ENCODE measurements at places on chromosomes 1 and 21.

DNA sequence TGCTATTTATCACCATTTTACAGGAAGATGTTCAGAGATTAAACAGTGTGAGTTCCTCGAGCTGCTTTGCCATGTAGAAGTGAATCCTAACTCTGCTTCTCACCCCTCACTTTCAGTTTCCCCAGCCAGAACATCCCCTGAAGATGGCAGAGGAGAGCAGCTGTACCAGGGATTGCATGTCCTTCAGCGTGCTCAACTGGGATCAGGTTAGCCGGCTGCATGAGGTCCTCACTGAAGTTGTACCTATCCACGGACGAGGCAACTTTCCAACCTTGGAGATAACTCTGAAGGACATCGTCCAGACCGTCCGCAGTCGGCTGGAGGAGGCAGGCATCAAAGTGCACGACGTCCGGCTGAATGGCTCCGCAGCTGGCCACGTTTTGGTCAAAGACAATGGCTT lies 16.9 kb downstream of the TENT5C start:
- DNase-seq = no peak

- DNase-seq = peak; percentile 87
Observed at GRCh38 chr1:56676571-56677035, 31.5 kb downstream of the PRKAA2 start.

GRCh38 chr1:9590201-9590600 lies 1.5 kb downstream of the TMEM201 start:
- no peak for DNase-seq

GRCh38 chr1:209162651-209163050 lies 420.9 kb upstream of the CAMK1G start:
- no peak for DNase-seq

DNA sequence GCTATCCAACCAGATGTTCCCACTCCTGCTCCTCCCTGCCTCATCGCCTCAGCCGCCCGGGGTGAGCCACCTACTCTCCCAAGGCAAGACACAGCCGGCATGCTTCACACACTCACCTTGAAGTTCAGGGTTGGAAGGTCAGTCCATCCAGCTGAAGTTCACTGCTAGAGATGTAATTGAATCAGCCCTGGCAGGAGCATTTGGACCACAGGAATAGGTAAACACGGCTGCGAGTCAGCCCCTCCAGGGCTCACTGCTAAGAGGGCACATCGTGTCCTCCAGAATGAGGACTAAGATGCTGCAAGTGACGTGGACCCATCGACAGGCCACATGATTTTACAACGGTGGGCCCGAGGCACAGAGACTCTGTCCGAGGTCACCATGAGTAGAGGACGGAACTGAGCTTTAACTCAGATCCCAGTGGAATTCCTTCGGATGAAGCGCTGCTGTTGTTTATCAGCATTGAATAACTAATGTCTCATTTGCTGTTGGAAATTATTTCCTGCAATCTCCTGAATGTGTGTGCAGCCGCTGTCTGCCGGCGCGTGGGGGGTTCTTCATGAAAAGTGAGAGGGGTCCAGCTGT lies 41.9 kb downstream of the RSPH1 start:
- DNase-seq = no peak

- DNase-seq = peak; percentile 72
Observed at GRCh38 chr1:222105393-222105737, 363.5 kb upstream of the DUSP10 start.

DNA sequence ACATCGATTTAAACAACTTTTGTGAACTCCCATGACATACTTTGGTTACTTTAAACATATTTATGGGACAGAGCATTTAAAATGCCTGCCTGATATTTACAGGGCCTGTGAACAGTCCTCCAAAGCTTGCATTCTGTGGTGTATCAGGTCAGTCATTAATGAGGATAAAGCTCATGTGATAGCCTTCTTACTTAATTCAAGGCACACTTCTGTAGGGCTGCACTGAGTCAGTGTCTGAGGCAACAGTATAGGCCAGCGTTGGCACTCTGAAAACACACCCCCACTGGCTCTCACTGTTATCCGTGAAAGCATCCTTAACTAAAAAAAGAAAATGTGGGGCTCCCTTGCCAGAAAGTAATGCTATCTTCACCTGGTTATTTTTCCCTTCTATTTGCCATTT lies 200.0 kb downstream of the NFIA start:
- DNase-seq = peak; percentile 74

DNA sequence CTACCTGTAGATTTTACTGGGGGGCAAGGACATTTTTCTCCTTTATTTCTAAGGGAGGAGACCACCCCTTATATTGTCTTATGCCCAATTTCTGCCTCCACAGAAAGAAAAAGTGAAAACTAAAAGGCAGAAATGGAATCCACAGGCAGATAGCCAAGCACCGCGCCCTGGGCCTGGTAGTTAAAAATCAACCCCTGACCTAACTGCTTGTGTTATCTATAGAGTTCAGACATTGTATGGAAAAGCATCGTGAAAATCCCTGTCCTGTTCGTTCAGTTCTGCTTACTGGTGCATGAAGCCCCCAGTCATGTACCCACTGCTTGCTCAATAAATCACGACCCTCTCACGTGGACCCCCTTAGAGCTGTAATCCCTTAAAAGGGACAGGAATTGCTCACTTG lies 33.7 kb upstream of the IL6R start:
- DNase-seq = no peak

- DNase-seq = peak; percentile 45
Observed at GRCh38 chr1:204685236-204686006, at the start of gene LRRN2. Gene LRRN2, minus strand, starts transcription at chr1:204685738. Its CDS starts 65,746 bp downstream, at chr1:204619992.

- no peak for DNase-seq
Observed at GRCh38 chr1:28833381-28833780, 21.4 kb downstream of the OPRD1 start.

DNA sequence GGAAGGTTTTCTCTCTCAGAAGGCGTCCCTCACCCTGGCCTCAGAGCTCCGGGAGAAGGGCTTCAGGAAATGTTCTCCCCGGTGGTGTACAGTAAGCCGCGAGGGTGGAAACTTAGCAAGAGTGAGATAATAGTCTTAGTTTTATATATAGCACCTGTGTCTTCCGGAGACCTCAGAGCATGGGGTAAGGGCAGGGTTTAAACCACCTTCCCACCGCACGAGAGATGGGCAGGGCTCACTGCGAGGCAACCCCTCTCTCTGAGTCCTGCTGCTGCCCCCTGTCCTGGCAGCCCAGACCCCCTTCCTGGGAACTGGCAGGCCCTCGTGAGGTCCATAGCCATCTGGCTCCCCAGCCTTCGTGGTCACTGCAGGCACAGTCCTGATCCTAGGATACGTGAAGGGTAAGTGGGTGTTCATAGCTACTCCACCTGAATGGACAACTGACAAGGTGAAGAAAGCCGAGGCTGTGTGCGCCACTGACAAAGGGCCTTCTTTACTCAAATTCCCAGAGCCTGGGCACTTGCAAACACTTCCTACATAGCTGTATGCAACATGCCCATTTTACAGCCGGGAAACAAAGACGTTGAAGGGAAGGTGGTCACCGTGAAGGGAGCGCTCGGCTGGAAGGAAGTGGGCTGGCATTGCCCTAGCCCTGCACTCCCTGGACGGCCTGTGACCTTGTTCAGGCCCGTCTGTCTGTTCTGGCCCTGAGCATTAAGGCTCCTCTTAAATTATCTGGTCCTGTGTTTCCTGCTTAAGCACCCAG lies 26.9 kb downstream of the ITPKB start:
- DNase-seq = no peak

DNA sequence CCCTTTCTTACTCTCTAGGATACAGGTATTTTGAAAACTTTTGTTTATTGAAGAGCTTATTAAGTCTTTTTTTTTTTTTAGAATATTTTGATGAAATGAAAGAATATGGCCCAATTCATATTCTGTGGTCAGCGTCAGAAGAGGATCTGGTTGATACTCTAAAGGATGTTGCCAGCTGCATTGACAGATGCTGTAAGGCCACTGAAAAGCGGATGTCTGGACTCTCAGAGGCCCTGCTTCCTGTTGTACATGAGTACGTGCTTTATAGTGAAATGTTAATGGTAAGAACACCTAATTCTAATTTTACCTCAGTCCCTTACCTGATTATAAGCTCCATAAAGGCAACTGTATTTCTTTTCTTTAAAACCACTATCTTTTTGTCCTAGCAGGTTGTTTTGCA lies 37.1 kb downstream of the SNX7 start:
- no peak for DNase-seq

GRCh38 chr21:33984021-33984481 lies 68.4 kb upstream of the ATP5PO start:
- peak; percentile 16 for DNase-seq

DNA sequence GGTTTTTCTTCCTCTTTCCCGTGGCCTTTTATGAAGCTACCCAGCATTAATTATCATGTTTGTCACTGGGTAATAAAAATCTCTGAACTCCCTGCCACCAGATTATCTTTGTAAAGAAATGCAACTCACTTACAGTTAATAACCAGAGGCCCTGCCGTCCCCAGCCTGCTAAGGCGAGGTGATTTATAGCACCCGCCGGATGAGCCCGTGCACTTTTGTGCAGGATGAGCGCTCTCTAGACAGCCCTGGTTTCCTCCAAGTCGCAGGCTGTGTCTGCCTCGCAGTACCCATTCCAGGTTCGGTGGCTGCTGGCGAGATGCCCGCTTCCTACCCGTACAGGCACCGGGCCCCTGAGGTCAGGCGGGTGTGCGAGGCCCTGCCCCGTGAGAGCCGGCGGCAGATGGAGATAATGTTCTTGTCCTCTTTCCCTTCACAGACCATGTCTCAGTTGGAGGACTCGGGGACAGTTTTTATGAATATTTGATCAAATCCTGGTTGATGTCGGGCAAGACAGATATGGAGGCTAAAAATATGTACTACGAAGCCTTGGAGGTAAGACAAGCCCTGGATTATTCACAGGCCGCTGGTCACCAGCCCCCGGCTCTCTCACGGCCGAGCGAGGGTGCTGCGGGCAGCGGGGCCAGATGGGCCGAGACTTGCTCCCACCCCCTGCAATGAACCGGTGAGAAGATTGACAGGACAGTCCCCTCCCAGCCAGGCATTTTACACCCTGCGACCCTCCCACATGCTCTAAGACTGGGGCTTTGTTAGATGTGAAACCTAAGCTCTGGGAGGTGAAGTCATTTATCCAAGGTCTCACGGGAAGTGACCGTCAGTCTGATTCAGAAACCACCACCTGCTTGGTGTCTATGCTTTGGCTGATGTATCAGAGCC lies 28.5 kb upstream of the SELENON start:
- peak; percentile 87 for DNase-seq

GRCh38 chr1:178496410-178497135 lies at the start of gene CLEC20A:
Gene CLEC20A, minus strand, starts transcription at chr1:178496964. Its CDS starts 25 bp downstream, at chr1:178496939.
- DNase-seq = no peak

DNA sequence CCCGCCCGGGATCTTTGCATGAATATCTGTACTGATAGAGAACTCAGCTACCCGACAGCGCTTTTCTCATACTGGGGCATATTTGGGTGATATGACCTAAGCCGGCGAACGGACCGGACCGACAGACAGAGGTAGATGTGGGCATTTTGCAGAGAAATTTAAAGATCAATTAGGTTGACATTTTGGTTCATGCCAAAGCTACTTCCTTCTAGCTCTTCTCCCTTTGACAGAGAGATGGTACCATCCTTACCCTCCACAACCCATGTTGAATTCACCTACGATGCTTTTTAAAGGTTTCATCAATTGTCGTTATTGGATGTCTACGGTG lies 459 bp downstream of the ARV1 start:
- no peak for DNase-seq

GRCh38 chr1:102252731-102253505 lies 256.2 kb upstream of the OLFM3 start:
- no peak for DNase-seq

DNA sequence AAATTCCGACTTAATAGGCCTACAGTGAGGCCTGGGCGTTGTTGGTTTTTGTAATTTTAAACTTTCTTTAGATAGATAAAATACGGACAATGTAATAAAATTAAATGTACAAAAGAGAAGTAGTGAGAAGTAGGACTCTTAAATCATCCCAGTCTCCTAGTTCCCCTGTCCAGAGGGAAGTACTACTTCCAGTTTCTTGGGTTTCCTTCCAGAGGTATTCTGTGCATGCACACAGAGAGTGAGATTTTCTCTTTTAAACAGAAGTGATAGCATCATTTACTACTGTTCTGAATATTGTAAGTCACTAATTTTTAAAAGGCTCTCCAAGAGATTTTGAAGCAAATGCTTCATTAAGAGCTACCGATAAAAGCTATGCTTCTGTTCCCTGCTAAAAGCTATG lies 7.2 kb upstream of the FNBP1L start:
- DNase-seq = no peak

DNA sequence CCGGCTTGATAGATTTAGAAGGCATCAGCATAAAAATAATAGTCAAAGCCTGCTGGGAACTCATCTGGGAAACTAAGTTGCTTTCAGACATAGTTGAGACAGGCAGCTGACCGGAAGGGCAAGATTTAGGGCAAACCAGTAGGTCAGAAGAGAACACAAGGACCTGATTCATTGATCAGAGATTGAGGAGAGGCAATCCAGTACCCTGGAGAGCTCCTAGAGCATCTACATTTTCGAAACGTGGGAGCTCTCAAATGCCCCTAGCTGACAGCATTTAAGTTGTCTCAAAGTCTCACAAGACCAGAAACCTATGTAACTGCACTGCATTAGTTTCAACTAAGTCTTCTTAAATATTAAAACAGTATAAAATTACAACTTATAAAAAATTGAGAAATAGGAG lies 22.9 kb upstream of the MTF2 start:
- no peak for DNase-seq

GRCh38 chr1:204592246-204592948 lies 76.2 kb downstream of the MDM4 start:
- no peak for DNase-seq

GRCh38 chr21:16134134-16134533 lies 404.4 kb downstream of the USP25 start:
- DNase-seq = no peak

DNA sequence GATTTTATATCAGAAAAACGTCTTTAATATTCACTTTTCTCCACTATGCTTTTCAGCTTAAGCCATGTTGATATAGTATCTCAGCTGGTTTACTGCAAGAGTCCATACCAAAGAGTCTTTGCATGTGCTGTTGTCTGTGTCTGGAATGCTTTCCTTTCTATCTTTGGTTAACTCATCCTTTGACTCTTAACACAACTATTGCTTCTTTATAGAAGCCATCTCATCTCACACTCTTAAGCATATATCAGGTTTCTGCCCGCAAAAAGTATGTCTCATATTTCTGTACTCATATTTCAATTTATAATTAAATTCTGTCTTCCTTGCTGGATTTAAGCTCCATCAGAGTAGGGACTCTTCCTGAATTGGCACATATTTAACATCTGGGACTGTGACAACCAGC lies 220.9 kb upstream of the KCNK2 start:
- no peak for DNase-seq

GRCh38 chr1:43835082-43836021 lies 98.2 kb upstream of the ARTN start:
- peak; percentile 70 for DNase-seq

DNA sequence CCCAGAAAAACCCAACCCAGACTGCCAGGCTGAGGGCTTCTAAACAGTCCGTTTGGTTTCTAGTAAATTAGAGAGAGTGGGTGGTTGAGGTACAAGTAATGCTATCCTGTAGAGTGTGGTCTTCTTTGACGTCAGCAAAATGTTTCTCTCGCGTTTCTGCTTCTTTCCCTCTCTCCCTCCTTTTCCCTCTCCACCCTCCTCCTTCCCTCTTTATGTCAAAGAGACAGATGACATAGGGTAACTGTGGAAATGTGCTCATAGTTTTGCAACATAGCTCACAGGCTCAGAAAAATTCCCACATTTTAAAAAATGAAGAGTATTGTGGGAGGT lies 158.3 kb downstream of the TOMM20 start:
- no peak for DNase-seq

All from kidney tubule cell (primary cell).